Activated naive CD8-positive, alpha-beta T cell treated with anti-CD3 and anti-CD28 coated beads, Interleukin-2, amount 10 ng/mL, durations not matched to agents 7 days and 5 days (primary cell): ENCODE measurements at places on chromosomes 3 and 15.

GRCh38 chr15:31265871-31266711 is 60.5 kb upstream of the KLF13 start:
- no peaks in the 10 kb centered on the region for H3K36me3 ChIP-seq
- peak overlapping the region; percentile 99 for H3K27ac ChIP-seq
- H3K27me3 ChIP-seq = no peaks in the 10 kb centered on the region
- peak; percentile 73 for DNase-seq
- H3K4me3 ChIP-seq = peak overlapping the region; percentile 84

- no peak overlapping the region for H3K27ac ChIP-seq
- peaks cover 2% of the 10 kb centered on the region for H3K27me3 ChIP-seq
- H3K4me3 ChIP-seq = no peak overlapping the region
- H3K4me1 ChIP-seq = peaks cover 30% of the 10 kb centered on the region
- no peak for DNase-seq
These were observed 231.5 kb downstream of the SV2B start for GRCh38 chr15:91331581-91331980.

GRCh38 chr15:67385971-67386370 is 131.4 kb downstream of the IQCH start:
- no peak overlapping the region for H3K4me3 ChIP-seq
- H3K36me3 ChIP-seq = no peaks in the 10 kb centered on the region
- H3K27ac ChIP-seq = no peak overlapping the region
- peaks cover 2% of the 10 kb centered on the region for H3K4me1 ChIP-seq
- no peak for DNase-seq
- H3K27me3 ChIP-seq = peaks cover 17% of the 10 kb centered on the region

DNA sequence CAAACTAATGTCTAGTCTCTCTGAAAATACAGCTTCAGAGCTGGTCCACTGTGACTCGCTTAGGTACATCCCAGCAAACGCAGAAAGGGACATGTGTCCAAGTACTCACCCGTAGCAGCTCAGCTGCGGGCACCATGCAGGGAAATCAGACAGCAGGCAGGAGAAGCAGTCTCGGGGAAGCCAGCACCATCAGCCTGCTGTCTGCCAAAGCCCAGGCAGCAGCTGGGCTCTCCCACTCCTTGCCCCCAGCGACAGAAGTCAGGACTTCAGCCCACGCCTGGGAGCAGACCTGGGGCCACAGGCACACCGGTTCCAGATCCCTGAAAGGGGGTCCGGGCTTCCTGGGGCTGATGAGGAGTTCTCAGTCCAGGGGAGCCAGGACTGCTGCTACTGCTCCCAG is 34.9 kb downstream of the SEMA5B start:
- H3K27me3 ChIP-seq = peaks cover 43% of the 10 kb centered on the region
- H3K4me3 ChIP-seq = no peak overlapping the region
- H3K36me3 ChIP-seq = no peaks in the 10 kb centered on the region
- H3K27ac ChIP-seq = no peak overlapping the region
- no peaks in the 10 kb centered on the region for H3K4me1 ChIP-seq

GRCh38 chr3:188310270-188310710 is 156.3 kb downstream of the LPP start:
- H3K4me1 ChIP-seq = peaks cover 21% of the 10 kb centered on the region
- peaks cover 39% of the 10 kb centered on the region for H3K36me3 ChIP-seq
- H3K27ac ChIP-seq = peak overlapping the region; percentile 83
- peak overlapping the region; percentile 69 for H3K4me3 ChIP-seq
- no peak for DNase-seq
- no peaks in the 10 kb centered on the region for H3K27me3 ChIP-seq

DNA sequence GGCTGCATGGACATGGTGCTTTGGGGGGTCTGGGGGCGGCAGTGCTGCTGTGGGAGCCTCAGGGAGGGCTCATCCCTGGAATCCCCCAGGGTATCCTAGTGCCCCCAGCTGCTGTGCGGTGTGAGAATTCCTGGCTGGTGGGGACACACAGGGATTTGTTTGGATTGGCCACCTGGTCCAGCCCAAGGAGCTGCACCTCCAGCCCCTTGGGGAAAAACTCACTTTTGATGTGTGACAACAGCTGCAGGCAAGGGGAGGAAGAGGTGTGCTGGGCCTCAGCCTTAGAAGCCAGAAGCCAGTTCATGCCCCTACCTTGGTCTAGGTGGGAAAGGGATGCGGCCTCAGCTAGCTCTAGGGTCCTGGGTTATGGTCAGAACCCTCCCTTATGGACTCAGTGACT is 8.4 kb upstream of the COMMD4 start:
- H3K27ac ChIP-seq = no peak overlapping the region
- H3K36me3 ChIP-seq = no peaks in the 10 kb centered on the region
- no peak for DNase-seq
- H3K27me3 ChIP-seq = peaks cover 5% of the 10 kb centered on the region
- H3K4me1 ChIP-seq = no peaks in the 10 kb centered on the region

DNA sequence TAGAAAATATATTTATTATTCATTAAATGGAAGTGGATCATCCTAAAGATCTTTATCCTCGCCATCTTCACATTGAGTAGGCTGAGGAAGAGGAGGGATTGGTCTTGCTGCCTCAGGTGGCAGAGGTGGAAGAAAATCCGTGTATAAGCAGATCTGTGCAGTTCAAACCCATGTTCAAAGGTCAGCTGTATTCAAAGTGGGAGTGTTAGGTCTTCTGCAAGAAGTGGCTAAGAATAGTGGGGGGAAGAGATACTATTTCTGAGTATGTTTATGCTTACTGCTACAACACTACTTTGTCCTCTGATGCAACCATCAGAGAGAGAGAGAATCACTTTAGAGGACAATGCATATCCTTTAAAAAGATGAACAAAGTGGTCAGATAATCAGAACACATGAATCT is 39.5 kb downstream of the YEATS2 start:
- no peak overlapping the region for H3K4me3 ChIP-seq
- no peaks in the 10 kb centered on the region for H3K4me1 ChIP-seq
- no peaks in the 10 kb centered on the region for H3K27me3 ChIP-seq
- H3K27ac ChIP-seq = no peak overlapping the region

- H3K27me3 ChIP-seq = no peaks in the 10 kb centered on the region
- H3K27ac ChIP-seq = no peak overlapping the region
- no peaks in the 10 kb centered on the region for H3K36me3 ChIP-seq
These were observed 132.3 kb downstream of the GABRB3 start for GRCh38 chr15:26640601-26641000.

- no peak for DNase-seq
- H3K4me1 ChIP-seq = no peaks in the 10 kb centered on the region
- H3K36me3 ChIP-seq = no peaks in the 10 kb centered on the region
- H3K4me3 ChIP-seq = no peak overlapping the region
These were observed 307.4 kb downstream of the NTRK3 start for GRCh38 chr15:87949151-87949574.

- H3K27ac ChIP-seq = no peak overlapping the region
- H3K4me1 ChIP-seq = peaks cover 10% of the 10 kb centered on the region
These were observed 33.4 kb upstream of the MUC13 start for GRCh38 chr3:124967964-124968363.

DNA sequence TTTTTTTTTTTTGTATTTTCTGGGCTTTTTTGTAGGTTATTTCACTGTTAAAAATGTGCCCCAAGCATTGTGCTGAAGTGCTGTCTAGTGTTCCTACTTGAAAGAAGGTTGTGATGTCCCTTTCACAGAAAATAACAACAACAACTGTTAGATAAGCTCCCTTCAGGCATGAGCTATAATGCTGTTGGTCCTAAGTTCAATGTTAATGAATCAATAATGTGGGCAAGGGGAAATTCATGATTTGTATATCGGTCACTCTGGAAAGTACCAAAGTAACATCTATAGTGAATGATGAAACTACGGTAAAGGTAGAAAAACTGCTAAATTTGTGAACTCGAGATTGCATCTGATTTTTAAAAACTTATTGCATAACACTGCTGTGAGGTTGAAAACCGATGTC is 539.4 kb downstream of the CADM2 start:
- no peak overlapping the region for H3K4me3 ChIP-seq
- no peaks in the 10 kb centered on the region for H3K27me3 ChIP-seq
- no peak for DNase-seq
- H3K36me3 ChIP-seq = no peaks in the 10 kb centered on the region
- no peaks in the 10 kb centered on the region for H3K4me1 ChIP-seq
- H3K27ac ChIP-seq = no peak overlapping the region

- no peaks in the 10 kb centered on the region for H3K27me3 ChIP-seq
- peaks cover 24% of the 10 kb centered on the region for H3K4me1 ChIP-seq
- peaks cover 79% of the 10 kb centered on the region for H3K36me3 ChIP-seq
- no peak for DNase-seq
- H3K27ac ChIP-seq = no peak overlapping the region
These were observed 7.0 kb downstream of the SUCLG2 start for GRCh38 chr3:67647390-67647878.

GRCh38 chr3:13571831-13572750 is 23.2 kb downstream of the FBLN2 start:
- peaks cover 2% of the 10 kb centered on the region for H3K4me1 ChIP-seq
- DNase-seq = no peak
- no peak overlapping the region for H3K27ac ChIP-seq
- no peak overlapping the region for H3K4me3 ChIP-seq
- H3K36me3 ChIP-seq = no peaks in the 10 kb centered on the region

DNA sequence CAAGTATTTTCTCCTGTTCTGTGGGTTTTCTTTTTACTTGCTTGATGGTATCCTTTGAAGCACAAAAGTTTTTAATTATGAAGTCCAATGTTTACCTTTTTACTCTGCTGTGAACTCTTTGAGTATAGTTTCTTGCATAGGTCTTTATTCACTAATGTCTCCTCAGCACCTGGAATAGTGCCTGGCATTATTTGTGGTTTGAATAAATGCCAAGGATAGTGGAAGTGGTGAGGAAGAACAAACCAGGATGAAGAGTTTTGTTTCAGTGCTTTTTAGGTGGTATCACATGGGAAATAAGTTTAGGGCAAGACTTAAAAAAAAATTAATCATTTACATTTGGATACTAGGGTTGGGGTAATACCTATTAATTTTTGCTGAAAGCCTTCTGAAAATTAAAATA is 25.7 kb downstream of the GPD1L start:
- no peak overlapping the region for H3K27ac ChIP-seq
- H3K4me3 ChIP-seq = no peak overlapping the region
- peaks cover 55% of the 10 kb centered on the region for H3K36me3 ChIP-seq
- peaks cover 13% of the 10 kb centered on the region for H3K4me1 ChIP-seq
- DNase-seq = no peak

- H3K27me3 ChIP-seq = peaks cover 2% of the 10 kb centered on the region
- H3K4me3 ChIP-seq = no peak overlapping the region
- no peaks in the 10 kb centered on the region for H3K4me1 ChIP-seq
These were observed 148.6 kb downstream of the SUCNR1 start for GRCh38 chr3:152021951-152022461.

DNA sequence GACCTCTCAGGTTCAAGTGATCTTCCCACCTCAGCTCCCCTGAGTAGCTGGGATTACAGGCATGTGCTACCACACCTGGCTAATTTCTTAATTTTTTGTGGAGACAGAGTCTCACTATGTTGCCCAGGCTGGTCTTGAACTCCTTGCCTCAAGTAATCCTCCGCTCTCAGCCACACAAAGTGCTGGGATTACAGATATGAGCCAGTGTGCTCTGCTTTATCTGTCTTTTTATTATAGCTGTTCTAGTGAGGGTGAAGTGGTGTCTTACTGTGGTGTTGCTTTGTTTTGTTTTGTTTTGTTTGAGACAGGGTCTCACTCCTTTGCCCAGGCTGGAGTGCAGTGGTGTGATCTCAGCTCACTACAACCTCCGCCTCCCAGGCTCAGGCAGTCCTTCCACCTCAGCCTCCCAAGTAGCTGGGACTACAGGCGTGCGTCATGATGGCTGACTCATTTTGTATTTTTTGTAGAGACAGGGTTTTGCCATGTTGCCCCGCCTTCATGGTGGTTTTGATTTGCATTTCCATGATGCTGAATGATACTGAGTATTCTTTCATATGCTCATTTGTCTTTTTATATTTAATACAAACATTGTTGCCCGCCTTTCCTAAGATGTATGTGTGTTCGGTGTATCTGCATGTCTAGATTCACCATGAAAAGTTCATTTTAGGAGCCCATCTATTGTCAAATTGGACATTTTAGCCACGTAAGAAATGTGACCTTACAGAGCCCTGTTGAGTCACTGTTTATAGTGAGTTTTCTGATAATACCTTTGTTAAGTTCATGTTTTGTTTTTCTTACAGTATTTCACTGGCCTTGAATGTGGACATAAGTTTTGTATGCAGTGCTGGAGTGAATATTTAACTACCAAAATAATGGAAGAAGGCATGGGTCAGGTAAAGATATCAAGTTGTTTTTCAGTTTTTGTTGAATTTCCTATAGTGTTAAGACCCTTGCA is 80.6 kb downstream of the ARIH1 start:
- peaks cover 10% of the 10 kb centered on the region for H3K36me3 ChIP-seq
- no peak overlapping the region for H3K4me3 ChIP-seq
- H3K27me3 ChIP-seq = no peaks in the 10 kb centered on the region
- H3K4me1 ChIP-seq = peaks cover 8% of the 10 kb centered on the region
- no peak for DNase-seq

DNA sequence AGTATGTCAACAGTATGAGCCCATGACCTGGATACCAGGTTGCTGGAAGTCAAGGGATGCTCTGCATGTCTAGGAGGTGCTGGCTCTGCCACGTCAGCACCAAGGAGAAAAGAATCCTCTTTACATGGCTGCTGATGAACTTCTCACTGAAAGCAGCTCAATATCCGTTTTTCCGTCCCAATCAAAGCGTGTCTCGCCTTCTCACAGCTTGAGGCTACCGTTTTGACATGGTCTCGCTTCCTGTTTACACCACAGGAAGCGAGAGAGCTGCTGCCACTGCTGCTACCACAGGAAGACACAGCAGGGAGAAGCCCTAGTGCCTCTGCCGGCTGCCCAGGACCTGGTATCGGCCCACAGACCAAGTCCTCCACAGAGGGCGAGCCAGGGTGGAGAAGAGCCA is 27.3 kb downstream of the STARD5 start:
- no peaks in the 10 kb centered on the region for H3K27me3 ChIP-seq
- H3K36me3 ChIP-seq = peaks cover 54% of the 10 kb centered on the region
- peak; percentile 74 for DNase-seq
- peak overlapping the region; percentile 98 for H3K27ac ChIP-seq

DNA sequence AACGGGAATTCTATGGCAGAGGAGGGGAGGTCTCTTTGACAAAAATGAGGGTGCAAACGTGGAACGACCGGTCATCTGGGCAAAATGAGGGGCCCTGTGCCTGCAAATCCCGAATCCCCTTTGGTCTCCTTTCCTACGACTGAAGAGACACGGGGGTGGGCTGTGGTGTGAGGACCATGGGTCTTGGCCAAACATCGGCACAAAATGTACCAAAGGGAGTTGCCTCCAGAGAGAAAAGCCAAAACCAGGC is 498 bp downstream of the ZNF280D start:
- no peak for DNase-seq
- peaks cover 19% of the 10 kb centered on the region for H3K4me1 ChIP-seq
- H3K27ac ChIP-seq = peak overlapping the region; percentile 92
- H3K36me3 ChIP-seq = peaks cover 21% of the 10 kb centered on the region

DNA sequence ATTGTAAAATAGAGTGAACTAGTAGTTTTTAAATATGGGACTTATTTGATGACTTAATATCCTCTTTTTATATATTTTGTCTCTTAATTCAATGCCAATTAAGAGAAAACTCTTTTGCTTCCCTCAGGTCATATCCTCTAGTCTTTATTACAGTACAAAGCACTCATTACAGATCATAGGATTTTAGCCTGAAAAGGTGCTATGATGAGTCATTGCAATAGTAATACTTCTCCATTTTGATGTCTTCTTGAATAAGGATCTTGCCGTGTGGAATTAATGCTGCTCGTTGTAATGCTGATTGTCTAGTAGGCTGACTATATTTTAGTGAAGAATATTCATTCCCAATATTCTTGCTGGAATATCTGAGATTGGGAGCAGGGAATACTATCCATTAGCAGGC is 612.2 kb upstream of the GOLIM4 start:
- H3K36me3 ChIP-seq = no peaks in the 10 kb centered on the region
- H3K4me3 ChIP-seq = no peak overlapping the region
- no peaks in the 10 kb centered on the region for H3K27me3 ChIP-seq
- H3K27ac ChIP-seq = no peak overlapping the region
